Psoas muscle (tissue), 8 donors: ENCODE measurements at places on chromosomes 11 and 22. TPM values are rescaled to one million over a fixed set of nuclear protein-coding genes. Genes with fewer than 3 reads are reported as not detected.

The OVOL1 gene
- not detected for total RNA-seq

The CENPM gene
- total RNA-seq = 1.5 TPM

The NELL1 gene
- total RNA-seq = not detected

- no peak for DNase-seq
Measured at GRCh38 chr11:46977038-46977813, 40.7 kb downstream of the CSTPP1 start.

GRCh38 chr11:120215634-120216033 lies 4.8 kb downstream of the OAF start:
- DNase-seq = peak; percentile 65

The ASCL2 gene
- total RNA-seq = not detected

DNA sequence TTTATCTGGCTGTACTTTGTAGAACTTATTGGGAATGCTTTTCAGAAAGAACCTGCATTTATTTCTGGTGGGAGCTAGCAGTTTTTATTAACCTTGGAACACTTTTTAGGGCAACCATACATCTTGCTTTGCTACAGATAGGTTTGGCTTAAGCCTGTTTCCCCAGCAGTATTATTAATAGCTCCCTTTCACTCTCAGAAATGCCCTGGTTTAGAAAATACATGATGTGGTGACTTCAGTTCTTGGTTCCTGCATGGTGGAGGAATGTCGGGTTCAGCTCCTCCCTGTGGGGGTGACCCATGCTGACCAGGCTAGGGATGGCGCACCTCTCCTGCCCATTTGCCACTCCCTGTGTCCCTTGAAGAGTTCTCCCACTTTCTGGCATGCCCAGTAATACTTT lies 28.2 kb downstream of the ZBED4 start:
- DNase-seq = no peak

The PRG3 gene
- total RNA-seq = not detected

The WT1 gene
- total RNA-seq = 0.17 TPM
